PC-3 (cell line): ENCODE measurements at places on chromosomes 1 and 21. TPM values are rescaled to one million over a fixed set of nuclear protein-coding genes. Genes with fewer than 3 reads are reported as not detected.

Gene GNB1
- 125 and 171 TPM in 2 replicates for total RNA-seq

Gene ADCY10
- not detected in 2 replicates for total RNA-seq

Gene BTBD8
- total RNA-seq: 2.1 and 3.9 TPM in 2 replicates

Gene CRP
- not detected in 2 replicates for total RNA-seq

Gene RGS4
- total RNA-seq: 6.0 and 16.6 TPM in 2 replicates

Gene ASCL5
- 2.4 and 3.1 TPM in 2 replicates for total RNA-seq

Gene FUCA1
- 20.3 and 23.4 TPM in 2 replicates for total RNA-seq

Gene OLFML2B
- total RNA-seq: 0.46 and 1.4 TPM in 2 replicates

Gene CLCA1
- not detected in 2 replicates for total RNA-seq

Gene GNAT2
- total RNA-seq: 0.29 and 0.69 TPM in 2 replicates

Gene LTN1
- 16.4 and 21.0 TPM in 2 replicates for total RNA-seq

Gene SH2D1B
- total RNA-seq: 0.04 TPM in 1 of 2 replicates, not detected in the other

Gene AGBL4
- 0.33 and 2.8 TPM in 2 replicates for total RNA-seq

Gene SPATC1L
- 41.7 and 49.5 TPM in 2 replicates for total RNA-seq

Gene NEGR1
- total RNA-seq: 1.7 and 3.4 TPM in 2 replicates

Gene FCER1G
- total RNA-seq: not detected in 2 replicates

Gene CDC7
- total RNA-seq: 10.0 and 11.1 TPM in 2 replicates

Gene NPPA
- total RNA-seq: not detected in 2 replicates
